Spleen (tissue), 13 donors: ENCODE measurements at places on chromosomes 1 and 21. TPM values are rescaled to one million over a fixed set of nuclear protein-coding genes. Genes with fewer than 3 reads are reported as not detected.
A peak's percentile ranks its signal among the peaks of the same experiment; 100 is the strongest.

DNA sequence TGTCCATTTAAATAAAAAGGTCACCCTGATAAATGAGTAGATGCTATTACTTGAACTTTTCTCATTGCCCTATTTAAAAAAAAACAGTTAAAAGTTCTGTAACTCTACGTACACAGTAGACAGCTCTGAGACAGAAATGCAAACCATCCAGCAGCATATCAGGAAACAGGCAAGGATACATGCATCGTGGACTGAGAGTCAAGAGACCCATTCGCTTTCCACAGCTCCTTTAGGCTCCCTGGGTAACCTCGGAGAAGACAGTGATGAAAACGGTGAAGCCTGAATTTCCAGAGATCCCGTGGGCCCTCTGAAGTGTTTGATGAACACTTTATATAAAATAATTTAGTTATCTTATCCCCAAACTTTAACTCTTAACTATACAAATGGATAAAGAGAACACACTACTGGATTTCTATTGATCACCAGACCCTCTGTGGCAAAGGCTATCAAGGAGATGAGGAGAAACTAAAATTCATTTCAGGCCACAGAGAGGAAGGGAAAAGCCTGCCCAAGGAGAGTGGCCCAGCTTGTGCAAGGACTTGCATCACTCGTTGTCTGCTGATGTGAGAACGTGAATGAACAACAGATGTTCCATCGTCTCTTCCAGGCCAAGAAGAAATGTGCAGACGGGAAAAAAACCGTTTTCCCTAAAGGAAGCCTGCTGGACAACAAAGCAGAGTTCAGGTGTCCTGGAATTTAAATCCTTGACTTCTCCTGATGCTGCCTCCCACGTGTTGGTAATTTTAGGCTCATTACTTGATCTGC is 131.0 kb downstream of the TGFBR3 start:
- no peaks in the 10 kb centered on the region for H3K27me3 ChIP-seq
- no peak for DNase-seq
- no peak overlapping the region for H3K4me3 ChIP-seq
- H3K36me3 ChIP-seq, result no peaks in the 10 kb centered on the region
- peaks cover 49% of the 10 kb centered on the region for H3K4me1 ChIP-seq
- H3K27ac ChIP-seq, result no peak overlapping the region

DNA sequence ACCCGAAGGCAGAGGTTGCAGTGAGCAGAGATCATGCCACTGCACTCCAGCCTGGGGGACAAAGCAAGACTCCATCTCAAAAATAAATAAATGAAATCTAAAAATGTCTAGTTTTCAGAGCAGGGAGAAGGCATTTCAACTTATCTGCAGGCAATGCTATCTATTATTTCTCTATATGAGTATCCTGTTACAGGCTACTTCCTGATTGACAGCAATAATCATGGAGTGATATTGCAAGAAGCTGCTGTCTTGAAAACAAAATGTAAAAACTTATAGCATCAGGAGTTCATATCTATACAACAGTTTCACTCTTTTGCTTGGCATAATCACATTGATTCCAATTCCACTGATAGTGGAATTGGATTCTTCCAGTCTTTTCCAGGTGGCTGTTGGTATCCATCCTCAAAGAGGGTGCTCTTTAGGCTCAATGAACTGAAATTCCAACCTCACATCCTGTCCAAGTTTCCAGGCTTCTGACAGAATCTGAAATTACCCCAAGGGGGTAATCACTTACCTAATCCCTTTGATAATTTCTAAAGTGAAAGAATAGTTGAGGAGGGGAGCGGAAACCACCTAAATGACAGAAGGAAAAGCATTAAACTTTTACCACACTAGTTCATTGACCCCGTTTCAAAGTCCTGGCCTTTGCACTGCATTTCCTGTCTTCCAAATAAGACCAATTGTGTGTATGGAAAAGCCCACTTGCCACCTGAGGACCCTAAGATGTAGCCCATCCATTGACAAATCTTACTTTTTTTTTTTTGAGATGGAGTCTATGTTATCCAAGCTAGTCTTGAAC is 107.6 kb downstream of the GLUL start:
- H3K27ac ChIP-seq, result no peak overlapping the region
- H3K4me3 ChIP-seq, result no peak overlapping the region
- H3K36me3 ChIP-seq, result no peaks in the 10 kb centered on the region
- H3K4me1 ChIP-seq, result no peaks in the 10 kb centered on the region
- H3K27me3 ChIP-seq, result no peaks in the 10 kb centered on the region
- DNase-seq, result no peak

DNA sequence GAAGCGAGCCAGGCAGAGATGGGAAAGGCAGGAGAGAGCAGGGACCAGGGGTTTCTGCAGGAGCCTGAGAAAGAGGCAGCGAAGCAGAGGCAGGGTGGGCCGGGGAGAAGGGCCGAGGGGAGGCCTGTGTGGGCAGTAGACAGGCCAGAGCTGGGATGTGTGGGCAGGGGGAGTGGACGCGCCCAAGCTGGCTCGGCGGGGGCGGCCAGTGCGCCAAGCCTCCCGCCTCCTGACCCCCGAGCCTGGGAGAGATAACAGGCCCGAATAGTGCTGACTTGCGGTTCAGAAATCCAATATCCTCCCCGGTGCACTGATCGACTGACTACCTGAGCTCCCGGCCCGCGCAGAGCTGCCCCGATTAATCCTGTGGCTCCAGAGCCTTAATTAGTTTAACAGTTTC is 41.9 kb downstream of the AHDC1 start:
- no peaks in the 10 kb centered on the region for H3K27me3 ChIP-seq
- H3K4me3 ChIP-seq, result no peak overlapping the region
- peaks cover 7% of the 10 kb centered on the region for H3K36me3 ChIP-seq

DNA sequence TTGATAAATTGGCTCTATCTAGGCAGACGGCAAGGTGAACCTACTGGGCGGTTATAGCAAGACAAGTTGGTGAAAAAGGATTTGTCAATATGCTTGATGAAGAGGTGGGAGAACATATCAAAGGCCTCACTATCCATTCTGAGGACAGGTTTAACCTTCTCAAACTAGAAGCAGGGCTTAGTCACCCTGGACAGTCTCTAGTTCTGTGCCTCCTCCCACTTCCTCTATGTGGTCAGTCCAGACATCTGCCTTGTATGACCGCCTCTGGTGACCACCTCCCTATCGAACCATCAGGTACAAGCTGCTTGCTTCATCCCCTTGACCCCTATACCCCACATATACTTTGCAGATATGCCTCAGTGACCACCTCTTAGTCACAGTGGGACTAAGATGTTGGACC is 2.3 kb upstream of the SCYL3 start:
- no peak overlapping the region for H3K27ac ChIP-seq
- peaks cover 25% of the 10 kb centered on the region for H3K4me1 ChIP-seq
- no peak overlapping the region for H3K4me3 ChIP-seq
- DNase-seq, result no peak
- no peaks in the 10 kb centered on the region for H3K36me3 ChIP-seq

DNA sequence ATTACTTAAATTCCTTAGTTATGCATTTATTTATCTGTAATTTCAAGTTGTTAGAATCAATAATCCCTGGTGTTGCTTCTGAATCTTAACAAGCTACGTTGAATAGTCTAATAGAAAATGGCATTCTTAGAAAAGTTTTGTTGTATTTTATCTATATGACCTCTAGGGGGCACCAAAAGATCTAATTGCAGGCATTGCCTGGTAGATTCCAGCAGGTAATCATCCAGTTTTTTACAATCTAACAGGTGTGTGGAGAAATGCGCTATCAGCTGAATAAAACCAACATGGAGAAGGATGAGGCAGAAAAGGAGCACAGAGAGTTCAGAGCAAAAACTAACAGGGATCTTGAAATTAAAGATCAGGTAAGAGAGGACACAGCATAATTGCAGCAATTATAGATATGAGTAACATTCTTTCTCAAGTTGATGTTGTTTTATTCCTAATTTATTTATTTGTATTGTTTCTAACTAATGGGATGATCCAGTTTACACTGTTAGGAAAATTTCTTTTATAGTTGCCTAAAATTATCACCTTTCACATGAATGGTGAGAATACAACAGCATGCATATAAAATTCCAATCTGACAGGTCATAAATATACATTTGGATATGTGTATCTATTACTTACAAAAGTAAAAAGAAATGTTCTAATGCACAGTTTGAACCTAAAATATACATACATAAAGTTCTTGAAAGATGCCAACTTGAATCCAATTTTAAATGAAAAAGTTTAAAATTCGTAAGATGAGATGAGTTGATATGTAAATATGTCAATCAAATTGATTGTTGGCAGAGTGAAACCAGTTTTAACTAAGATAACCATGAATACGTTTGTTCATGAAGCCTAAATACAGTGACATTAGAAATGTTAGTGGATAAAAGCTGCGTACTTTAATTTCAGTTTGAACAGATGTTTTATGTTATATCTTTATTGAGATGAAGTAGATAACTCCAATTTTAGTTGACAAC is 88.4 kb downstream of the SDCCAG8 start:
- H3K27me3 ChIP-seq, result no peaks in the 10 kb centered on the region
- H3K36me3 ChIP-seq, result no peaks in the 10 kb centered on the region
- H3K27ac ChIP-seq, result peak overlapping the region; percentile 24
- no peak overlapping the region for H3K4me3 ChIP-seq
- no peak for DNase-seq

GRCh38 chr1:117208580-117208979 is 2.1 kb downstream of the VTCN1 start:
- DNase-seq, result no peak
- H3K27me3 ChIP-seq, result no peaks in the 10 kb centered on the region
- H3K4me3 ChIP-seq, result no peak overlapping the region

- no peaks in the 10 kb centered on the region for H3K4me1 ChIP-seq
- no peaks in the 10 kb centered on the region for H3K36me3 ChIP-seq
- H3K27me3 ChIP-seq, result no peaks in the 10 kb centered on the region
- no peak overlapping the region for H3K4me3 ChIP-seq
- no peak overlapping the region for H3K27ac ChIP-seq
Observed at GRCh38 chr1:35210321-35211119, 17.6 kb upstream of the SFPQ start.

DNA sequence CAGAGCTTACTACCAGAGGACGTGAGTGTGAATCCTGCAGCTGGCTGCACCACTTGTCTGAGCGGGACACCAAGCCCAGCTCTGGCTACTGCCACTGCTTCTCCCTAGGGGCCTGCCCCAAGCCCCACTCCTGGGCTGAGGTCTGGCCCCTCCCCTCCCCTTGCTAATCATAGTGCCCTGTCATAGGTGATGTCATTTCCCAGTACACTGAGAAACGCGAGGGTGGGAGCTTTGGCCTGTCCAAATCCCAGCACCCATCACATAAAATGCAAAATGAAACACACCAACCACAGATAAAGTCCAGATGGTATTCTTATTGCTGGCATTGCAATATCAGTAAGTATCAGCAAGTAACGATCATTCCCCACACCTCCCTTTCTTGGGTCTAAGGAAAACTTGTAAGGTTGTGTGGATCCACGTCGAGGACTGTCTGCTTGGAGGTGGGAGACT is 77.7 kb downstream of the TOMM20 start:
- no peak overlapping the region for H3K4me3 ChIP-seq
- no peaks in the 10 kb centered on the region for H3K36me3 ChIP-seq
- peaks cover 21% of the 10 kb centered on the region for H3K4me1 ChIP-seq

- H3K4me3 ChIP-seq, result no peak overlapping the region
- H3K36me3 ChIP-seq, result no peaks in the 10 kb centered on the region
- no peak overlapping the region for H3K27ac ChIP-seq
- DNase-seq, result no peak
Observed at GRCh38 chr1:227356620-227357146, 38.4 kb upstream of the CDC42BPA start.

DNA sequence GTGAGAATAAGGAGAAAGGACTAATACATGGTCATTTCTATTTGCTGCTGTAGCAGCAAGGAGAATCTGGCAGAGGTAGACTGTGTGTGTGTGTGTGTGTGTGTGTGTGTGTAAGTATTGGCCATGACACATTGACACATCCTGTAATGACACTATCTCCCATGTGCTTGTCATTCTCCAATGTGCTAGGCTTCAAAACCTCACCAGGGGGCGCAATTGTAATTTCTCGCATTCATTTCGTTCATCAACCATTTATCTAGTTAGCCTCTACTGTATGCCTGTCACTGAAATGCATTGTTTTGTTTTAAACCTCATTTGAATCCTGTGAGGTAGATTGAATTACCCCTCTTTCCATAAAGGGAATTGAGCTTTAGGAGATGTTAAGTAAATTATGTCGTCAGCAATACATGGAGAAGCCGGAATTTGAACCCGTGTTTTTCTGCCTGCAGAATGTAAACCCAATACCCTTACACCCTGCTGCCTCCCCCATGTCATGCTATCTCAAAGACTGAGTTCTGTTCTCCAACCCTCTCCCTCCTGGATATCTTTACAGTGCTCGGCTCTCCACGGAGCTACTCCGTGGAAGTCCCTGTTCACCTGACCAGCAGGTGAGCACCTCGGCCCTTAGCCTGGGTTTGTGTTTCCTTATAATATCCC is 100.8 kb downstream of the UCK2 start:
- no peaks in the 10 kb centered on the region for H3K27me3 ChIP-seq
- H3K27ac ChIP-seq, result no peak overlapping the region
- H3K36me3 ChIP-seq, result no peaks in the 10 kb centered on the region
- no peak overlapping the region for H3K4me3 ChIP-seq

DNA sequence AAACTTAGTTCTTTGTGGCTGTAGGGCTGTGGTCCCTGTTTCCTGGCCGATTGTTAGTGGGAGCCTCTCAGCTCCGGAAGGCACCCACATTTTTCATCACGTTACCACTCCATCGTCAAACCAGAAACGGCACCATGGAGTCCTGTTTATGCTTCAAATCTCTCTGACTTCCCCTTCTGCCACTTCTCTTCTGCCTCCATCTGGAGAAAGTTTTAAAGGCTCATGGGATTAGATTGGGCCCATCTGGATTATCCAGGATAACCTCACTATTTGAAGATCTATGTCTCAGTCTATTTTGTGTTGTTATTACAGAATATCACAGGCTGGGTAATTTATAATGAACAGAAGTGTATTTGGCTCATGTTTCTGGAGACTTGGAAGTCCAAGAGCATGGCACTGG is 19.3 kb upstream of the IL22RA1 start:
- no peak for DNase-seq
- no peak overlapping the region for H3K27ac ChIP-seq
- H3K27me3 ChIP-seq, result no peaks in the 10 kb centered on the region
- no peak overlapping the region for H3K4me3 ChIP-seq

Gene KCNK2
- not detected for total RNA-seq

Gene CNIH4
- total RNA-seq, result 23.9 TPM

Gene SPRR2E
- total RNA-seq, result not detected

Gene GSTM3
- 14.2 TPM for total RNA-seq
